ENCODE measurements at places on chromosomes 3 and 15.

DNA sequence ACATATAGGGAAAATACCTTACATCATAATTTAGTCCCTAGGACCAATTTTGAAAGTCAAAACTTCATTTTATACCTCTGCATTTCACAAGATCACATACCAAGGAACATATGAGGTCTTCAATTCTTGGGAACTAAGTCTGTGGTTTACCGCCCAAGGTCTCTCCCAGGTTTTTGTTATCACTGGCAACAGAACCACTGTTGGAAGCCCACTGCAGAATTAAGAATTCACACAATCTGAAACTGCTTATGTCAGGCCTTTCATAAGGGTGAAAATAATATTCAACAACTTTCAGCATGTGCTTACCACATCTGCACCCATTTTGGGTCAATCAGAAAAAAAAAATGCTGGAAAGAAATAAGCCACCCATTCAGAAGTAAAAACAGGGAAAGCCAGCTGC is 107.2 kb upstream of the MME start:
- DNase-seq, result no peak

- no peak for DNase-seq
These were observed 1.3 kb downstream of the ZNF445 start for GRCh38 chr3:44476181-44476611.

- DNase-seq, result no peak
These were observed 13.9 kb upstream of the C15orf61 start for GRCh38 chr15:67506775-67507747.

DNA sequence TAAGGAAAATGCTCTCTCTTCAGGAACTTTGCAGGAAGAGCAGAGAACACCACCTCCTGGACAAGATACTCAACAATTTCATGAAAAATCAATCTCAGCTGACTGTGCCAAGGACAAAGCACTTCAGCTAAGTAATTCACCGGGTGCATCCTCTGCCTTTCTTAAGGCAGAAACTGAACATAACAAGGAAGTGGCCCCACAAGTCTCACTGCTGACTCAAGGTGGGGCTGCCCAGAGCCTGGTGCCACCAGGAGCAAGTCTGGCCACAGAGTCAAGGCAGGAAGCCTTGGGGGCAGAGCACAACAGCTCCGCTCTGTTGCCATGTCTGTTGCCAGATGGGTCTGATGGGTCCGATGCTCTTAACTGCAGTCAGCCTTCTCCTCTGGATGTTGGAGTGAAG is 200.5 kb downstream of the AKAP13 start:
- DNase-seq, result no peak

GRCh38 chr3:157249606-157250005 is 89.7 kb upstream of the CCNL1 start:
- DNase-seq, result no peak

- DNase-seq, result no peak
These were observed 5.0 kb downstream of the RPLP1 start for GRCh38 chr15:69457304-69458280.

DNA sequence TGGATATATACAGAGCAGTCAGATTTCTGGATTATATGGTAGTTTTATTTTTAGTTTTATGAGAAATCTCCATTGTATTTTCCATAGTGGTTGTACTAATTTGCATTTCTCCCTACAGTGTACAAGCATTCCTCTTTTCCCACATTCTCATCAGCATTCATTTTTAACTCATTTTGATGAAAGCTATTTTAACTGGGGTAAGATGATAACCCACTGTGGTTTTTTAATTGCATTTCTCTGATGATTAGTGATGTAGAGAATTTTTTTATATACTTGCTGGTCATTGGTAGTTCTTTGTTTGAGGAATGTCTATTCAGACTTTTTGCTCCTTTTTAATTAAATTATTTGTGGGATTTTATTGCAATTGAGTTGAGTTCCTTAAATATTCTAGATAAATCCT is 903.6 kb downstream of the DIPK2A start:
- DNase-seq, result no peak

DNA sequence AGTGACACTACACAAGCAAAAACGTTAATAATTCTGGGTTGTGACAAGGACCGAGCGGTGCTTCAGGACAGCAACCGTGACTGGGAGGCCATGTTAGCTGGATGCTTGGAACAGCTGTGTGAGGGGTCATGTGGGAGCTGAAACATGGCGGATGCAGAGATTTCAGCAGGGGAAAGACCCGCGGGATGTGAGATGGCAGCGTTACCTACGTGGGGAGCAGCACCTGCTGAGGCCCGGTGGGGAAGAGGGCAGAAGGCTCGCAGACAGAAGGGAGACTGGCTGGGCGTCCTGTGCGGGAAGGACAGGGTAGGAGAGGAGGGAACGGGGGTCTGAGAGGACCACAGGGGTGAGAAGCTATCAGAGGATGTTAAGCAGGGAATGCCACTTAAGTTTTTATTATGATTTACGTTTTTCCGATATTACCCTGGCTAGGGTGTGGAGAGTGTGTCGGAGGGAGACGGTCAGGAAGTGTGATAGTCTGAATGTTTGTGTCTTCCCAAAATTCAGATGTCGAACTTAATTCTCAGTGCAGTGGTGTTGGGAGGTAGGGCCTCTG is 228.8 kb upstream of the LYSMD4 start:
- DNase-seq, result no peak

GRCh38 chr15:91099995-91100813 is at the start of gene SV2B:
TSS of gene SV2B (plus strand) at chr15:91100257. CDS start at chr15:91226264, 126,007 bp downstream.
- DNase-seq, result peak; percentile 31

DNA sequence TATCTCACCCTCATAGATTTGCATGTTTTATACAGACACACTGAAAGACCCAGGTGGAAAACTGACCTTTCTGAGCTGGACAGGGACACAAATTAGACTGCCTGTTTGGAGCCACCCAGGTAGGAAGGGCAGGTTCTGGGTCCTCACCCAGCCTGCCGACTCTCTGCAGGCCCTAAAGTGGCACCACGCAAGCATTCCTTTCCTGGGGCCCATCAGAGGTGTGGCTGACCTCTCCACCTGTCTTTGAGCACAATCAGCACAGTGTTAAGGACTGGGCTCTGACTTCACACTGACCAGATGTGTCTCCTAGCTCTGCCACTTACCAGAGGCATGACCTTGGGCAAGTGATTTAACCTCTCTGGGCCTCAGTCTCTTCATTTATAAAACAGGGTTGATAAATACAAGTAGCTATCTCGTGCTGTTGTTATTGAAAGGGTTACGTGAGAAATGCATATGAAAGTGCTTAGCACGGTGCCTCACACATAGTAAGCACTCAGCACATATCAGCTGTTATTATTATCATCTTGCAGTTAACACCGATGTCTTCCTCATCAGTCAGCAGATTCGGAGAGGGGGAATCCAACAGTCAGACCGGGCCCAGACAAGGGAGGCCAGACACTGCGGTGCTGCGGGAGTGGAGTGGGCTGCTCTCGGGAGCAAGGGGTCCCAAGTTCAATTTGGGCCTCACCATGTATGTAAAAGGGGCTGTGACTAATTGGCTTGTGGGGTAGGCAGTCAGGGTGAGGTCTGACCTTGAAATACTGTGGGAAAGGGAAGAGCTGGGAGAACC is 2.0 kb upstream of the TBC1D2B start:
- no peak for DNase-seq

- no peak for DNase-seq
These were observed 58.0 kb upstream of the CRTC3 start for GRCh38 chr15:90471769-90472168.
